Keratinocyte (primary cell): ENCODE measurements at places on chromosomes 7 and 10. TPM values are rescaled to one million over a fixed set of nuclear protein-coding genes. Genes with fewer than 3 reads are reported as not detected.

Gene RNF133
- polyA plus RNA-seq, result not detected in 3 replicates

Gene UTF1
- not detected in 3 replicates for polyA plus RNA-seq

Gene HOXA10
- polyA plus RNA-seq, result 1.6 to 4.5 TPM (median 2.4 TPM) in 3 replicates

Gene TAS2R41
- polyA plus RNA-seq, result not detected in 3 replicates

Gene LEP
- 0.10 to 0.50 TPM in 2 of 3 replicates, not detected in the other for polyA plus RNA-seq

Gene PIK3AP1
- 0.02 to 0.09 TPM in 2 of 3 replicates, not detected in the other for polyA plus RNA-seq

- H3K4me3 ChIP-seq, result no peak overlapping the region
- no peak overlapping the region for H3K27ac ChIP-seq
- H3K27me3 ChIP-seq, result peaks cover 7% of the 10 kb centered on the region
Observed at GRCh38 chr7:44152971-44153947, 12.1 kb upstream of the MYL7 start.

- H3K36me3 ChIP-seq, result no peaks in the 10 kb centered on the region
- H3K27me3 ChIP-seq, result no peaks in the 10 kb centered on the region
- no peak overlapping the region for H3K27ac ChIP-seq
- no peak overlapping the region for H3K4me3 ChIP-seq
- peaks cover 3% of the 10 kb centered on the region for H3K4me1 ChIP-seq
Observed at GRCh38 chr7:93894966-93895640, 4.5 kb upstream of the TFPI2 start.

DNA sequence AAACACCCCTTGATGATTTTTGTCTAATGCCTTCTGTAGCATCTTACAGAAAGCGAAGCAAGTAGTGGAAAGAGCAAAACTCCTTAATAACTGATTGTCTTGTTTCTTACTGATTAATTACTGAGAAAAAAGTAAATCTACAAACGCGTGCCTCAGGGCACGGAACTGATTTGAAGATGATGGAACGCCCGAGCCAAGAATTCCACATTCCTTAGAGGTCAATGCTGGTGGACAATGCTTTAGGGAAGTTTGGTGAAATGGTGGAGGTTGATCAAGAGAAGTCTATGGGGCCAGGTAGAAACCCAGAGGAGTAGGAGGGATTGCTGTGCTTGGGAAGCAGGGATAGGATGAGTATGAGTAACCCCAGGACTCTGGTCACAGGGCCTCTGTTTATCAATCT lies 5.0 kb upstream of the SORBS1 start:
- H3K27ac ChIP-seq, result no peak overlapping the region
- no peak for DNase-seq
- H3K4me1 ChIP-seq, result no peaks in the 10 kb centered on the region
- no peaks in the 10 kb centered on the region for H3K36me3 ChIP-seq

DNA sequence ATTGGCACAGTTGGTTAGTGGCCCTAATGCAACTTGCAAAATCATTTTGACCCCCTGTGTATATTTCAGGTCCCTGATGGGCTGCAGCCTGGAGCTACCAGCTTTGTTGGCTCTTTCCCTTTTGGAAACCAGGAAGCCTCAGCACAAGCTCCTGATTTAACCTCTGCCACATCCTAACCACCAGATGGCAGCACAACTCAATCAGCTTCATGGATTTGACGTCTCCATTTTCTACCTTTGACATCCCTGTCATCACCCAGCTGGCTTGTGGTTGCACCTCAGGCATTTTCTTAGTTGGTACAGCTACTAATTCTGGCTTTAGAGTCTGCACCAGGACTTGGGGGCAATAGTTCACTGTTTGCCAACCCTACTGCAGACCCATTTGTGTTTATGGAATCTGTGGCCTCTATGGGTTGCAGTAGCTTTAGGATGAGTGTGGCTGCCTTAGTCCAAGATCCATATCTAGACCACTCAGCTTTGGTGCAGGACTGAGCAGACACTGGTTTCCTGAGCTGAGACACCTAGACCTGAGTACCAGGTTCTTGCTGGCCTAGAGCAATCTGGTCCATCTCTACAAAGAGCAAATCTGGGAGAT lies 456.2 kb downstream of the REEP3 start:
- H3K27me3 ChIP-seq, result no peaks in the 10 kb centered on the region
- H3K4me1 ChIP-seq, result no peaks in the 10 kb centered on the region
- H3K4me3 ChIP-seq, result no peak overlapping the region
- no peak for DNase-seq

DNA sequence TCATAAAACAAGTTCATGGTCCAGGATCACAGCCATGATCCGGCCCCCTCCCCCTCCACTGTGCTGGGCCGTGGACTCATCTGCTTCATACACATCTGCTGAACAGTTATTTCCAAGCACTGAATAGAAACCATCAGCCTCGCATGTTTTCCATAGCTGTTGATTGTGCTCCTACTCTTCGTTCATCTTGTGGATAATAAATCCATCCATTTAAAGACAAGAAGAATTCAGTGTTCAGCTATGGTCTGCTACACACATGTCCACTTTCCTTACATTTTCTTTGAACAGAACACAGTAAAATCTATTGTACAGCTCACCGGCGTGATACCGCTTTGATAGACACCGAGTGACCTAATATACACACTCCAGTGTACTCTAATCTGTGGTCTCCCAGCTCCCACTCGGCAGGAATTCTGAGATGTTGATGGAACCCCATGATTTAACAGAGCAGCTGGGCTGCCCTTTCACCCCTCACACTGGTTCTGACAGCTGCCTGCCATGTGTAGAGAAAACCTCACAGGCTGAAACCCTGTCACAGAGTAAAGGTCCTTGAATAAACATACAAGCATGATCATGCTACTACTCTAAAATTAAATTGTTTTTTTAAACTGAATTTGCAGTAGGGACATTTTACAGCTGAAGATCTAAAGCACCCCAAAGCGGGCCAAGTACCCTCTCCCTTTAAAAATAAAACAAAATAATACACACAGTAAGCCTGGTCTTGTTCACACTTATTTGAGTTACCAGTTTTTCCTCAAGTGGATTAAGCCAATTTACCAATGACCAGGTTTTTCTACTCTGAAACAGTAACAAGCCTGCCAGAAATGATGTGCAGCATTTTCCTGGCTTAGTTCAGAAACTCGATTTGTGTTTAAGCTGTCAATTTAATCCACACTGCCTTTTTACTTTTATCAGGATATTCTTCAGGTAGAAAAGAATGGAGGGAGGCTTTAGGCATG lies 95.1 kb upstream of the FZD1 start:
- H3K27me3 ChIP-seq, result no peaks in the 10 kb centered on the region
- no peak for DNase-seq
- peaks cover 8% of the 10 kb centered on the region for H3K4me1 ChIP-seq

DNA sequence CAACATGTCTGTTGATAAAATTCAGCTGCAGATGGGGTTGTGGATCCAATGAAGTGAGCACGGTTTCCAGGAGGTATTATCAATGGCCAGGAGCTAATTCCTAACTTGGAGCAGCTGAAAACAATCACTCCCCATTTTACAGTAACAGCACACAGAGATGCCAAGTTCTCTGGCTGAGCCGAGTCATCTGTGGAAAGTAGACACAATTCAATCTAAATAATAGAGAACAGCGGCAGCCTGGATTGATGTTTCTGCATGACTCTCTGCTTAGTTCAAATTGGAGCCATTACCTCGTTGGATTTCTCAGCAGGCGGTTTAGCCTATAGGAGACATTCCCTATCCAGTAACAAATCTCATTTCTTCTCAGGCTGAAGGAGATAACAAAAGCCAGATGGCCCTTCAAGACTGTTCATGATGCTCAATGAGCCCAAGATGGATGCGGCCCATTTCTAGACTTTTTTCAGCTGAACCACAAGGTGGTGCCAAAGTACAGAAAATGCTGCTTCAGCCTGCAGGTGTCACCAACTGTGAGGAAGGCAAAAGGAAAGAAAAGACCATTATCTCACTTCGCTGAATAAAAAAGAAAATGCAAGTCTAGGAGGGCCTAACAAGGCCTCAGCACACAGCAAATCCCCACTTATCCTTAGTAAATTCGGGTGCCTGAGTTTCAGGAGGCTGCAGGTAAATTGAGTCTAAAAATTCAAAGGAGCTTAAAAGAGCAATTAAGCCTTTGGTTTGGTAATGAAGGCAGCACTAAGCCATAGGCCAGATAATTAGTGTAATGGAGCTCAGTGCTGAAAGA lies 83.7 kb downstream of the SLC16A9 start:
- H3K4me1 ChIP-seq, result peaks cover 3% of the 10 kb centered on the region
- H3K36me3 ChIP-seq, result no peaks in the 10 kb centered on the region
- no peaks in the 10 kb centered on the region for H3K27me3 ChIP-seq
- H3K4me3 ChIP-seq, result no peak overlapping the region

DNA sequence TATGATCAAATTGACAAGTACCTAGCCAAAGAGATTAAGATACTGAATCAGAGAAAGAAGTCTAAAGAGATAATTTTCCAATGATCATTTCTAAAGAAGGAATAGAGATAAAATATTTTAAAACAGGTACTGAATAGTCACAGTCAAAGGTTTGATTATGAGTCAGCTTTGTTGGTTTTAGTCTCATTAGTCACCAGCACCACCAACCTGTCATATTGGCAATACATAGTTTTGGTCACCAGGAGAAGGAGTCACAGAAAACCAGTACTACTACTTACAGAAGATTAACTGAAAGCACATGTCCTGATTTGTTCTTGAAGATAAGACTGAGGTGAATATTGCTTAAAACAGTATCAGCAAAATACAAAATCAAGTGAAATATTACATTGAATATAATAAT lies 34.6 kb downstream of the ZEB1 start:
- H3K4me1 ChIP-seq, result peaks cover 18% of the 10 kb centered on the region
- peak overlapping the region; percentile 26 for H3K4me3 ChIP-seq
- peak; percentile 50 for DNase-seq
- no peaks in the 10 kb centered on the region for H3K36me3 ChIP-seq
- peak overlapping the region; percentile 48 for H3K27ac ChIP-seq

DNA sequence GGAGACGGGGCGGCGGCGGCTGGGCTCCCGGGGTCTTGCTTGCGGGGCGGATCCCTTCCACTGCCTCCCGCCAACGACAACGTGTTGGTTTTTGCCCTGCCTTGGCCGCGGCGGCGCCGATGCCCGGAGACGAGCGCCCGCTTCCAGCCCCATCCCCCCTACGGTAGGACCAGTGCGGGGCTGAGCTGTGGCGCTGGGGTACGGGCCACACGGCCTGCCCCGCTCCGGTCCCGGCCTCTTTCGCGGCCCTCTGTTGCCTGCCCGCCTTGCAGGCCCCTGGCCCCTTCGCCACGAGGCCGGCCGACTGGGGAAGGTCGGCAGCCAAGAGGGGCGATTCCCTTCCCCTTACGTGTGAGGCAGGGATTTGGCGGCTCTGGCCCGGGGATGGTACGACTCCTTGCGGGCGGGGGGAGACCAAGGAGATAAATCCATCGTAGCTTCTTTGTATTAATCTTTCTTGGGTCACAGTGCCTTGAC lies 488 bp downstream of the EIF4H start:
- peaks cover 44% of the 10 kb centered on the region for H3K4me1 ChIP-seq
- peaks cover 2% of the 10 kb centered on the region for H3K36me3 ChIP-seq
- no peak for DNase-seq
- peak overlapping the region; percentile 93 for H3K4me3 ChIP-seq

DNA sequence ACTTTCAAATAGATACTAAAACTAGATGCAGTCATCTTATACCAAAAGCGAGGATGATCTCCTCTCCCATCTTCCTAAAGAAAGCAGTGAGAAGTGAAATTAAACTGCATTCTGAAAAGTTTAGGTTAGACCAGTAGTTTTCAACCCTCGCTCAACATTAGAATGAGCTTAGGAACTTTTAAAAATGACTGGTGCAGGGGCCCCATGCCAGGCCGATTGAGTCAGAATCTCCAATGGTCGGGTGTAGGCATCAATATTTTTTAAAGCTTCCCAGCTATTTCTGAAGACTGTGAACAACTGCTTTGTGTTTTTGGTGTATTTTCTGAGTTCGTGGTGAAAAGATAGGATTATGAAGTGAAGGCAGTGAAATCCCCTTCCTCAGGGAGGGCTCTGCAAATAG lies 146.0 kb downstream of the VTI1A start:
- H3K27ac ChIP-seq, result no peak overlapping the region
- no peak for DNase-seq
- H3K36me3 ChIP-seq, result no peaks in the 10 kb centered on the region
- H3K4me3 ChIP-seq, result no peak overlapping the region
- H3K27me3 ChIP-seq, result no peaks in the 10 kb centered on the region
- peaks cover 5% of the 10 kb centered on the region for H3K4me1 ChIP-seq

DNA sequence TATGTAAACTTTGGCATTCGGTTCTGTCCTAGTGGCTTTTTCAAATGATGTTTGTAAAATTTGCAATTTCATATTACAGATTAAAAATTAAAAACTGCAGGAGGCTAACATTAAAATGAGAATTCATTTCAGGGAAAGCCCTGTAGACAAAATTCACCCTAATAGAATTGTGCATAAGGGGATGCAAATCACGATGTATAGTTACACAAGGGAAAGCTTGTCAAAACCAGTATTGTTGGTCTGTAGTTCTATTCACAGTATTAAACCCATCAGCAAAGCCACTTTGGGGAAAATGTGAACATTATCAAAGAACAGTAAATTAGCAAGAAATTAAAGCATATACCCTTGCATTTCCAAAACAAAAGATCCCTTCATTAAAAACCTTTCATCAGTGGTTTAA lies 39.9 kb upstream of the MKI67 start:
- no peaks in the 10 kb centered on the region for H3K36me3 ChIP-seq
- H3K27ac ChIP-seq, result no peak overlapping the region
- H3K4me3 ChIP-seq, result no peak overlapping the region

- no peak overlapping the region for H3K27ac ChIP-seq
- no peaks in the 10 kb centered on the region for H3K4me1 ChIP-seq
- no peaks in the 10 kb centered on the region for H3K27me3 ChIP-seq
- no peak overlapping the region for H3K4me3 ChIP-seq
Observed at GRCh38 chr10:15448598-15448997, 77.5 kb upstream of the FAM171A1 start.

GRCh38 chr10:131773370-131774343 lies 127.2 kb upstream of the PPP2R2D start:
- DNase-seq, result no peak
- H3K27me3 ChIP-seq, result no peaks in the 10 kb centered on the region
- no peak overlapping the region for H3K4me3 ChIP-seq
- no peaks in the 10 kb centered on the region for H3K36me3 ChIP-seq
- H3K27ac ChIP-seq, result no peak overlapping the region
- no peaks in the 10 kb centered on the region for H3K4me1 ChIP-seq
